ENCODE measurements at places on chromosomes 6 and 20.

DNA sequence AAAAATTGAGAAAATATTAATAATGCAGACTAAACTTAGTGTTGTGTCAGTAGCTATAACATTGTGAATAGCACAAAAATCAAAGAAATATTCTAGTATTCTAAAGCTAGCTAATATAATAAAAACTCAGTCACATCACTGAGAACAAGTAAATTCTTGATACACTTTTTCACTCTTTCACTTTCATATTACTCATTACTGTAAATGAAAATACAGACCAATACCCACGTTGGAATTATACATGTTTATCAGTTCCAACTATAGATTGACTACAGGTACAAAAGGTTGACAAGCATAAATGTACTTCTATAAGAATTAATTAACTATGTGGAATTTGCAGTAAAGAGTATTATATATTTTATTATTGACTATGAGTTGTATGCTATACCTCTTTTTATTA, 1043.4 kb upstream of the FLRT3 start:
- no peak for DNase-seq

DNA sequence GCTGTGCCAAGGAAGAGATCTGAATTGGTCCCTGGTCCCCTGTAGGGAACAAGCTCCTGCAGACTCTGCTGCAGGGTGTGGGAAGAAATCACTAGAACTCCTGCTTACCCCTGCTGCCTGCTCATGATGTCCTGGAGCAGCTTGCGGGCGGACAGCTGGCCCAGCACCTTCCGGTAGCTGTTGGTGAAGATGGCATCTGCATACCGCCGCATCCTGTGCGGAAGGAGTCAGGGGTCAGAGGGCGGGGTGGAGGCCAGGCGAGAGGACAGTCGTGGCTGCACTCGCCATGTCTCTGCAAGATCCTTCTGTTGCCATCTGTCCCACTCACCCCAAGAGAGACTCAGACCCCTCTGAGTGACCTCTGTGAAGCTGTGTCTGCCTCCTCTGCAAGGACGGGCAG, 5.3 kb downstream of the GHRH start:
- DNase-seq = no peak

GRCh38 chr6:22925920-22926789, 356.8 kb downstream of the HDGFL1 start:
- no peak for DNase-seq

DNA sequence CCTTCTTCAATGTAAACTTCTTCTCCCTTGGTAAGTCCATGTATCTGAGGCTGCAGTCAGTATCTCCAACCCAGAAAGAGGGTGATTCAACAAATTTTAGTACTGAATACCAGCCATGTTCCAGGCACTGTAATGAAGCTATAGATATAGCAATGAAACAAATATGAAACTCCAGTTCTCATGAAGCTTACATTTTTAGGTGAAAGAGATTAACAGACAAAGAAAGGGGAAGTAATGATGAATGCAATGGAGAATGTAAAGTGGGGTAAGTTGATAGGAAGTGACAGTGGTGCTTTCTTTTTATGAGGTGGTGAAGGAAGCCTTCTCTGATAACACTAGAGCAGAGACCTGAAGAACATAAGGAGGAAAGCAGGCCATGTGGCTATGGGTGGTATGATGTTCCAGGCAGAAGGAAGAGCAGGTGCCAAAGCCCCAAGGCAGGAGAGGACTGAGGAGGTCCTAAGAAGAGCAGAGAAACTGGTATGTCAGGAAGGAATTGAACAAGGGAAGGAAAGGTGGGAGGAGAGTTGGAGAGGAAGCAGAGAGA, 143.6 kb downstream of the TFAP2B start:
- DNase-seq = no peak

DNA sequence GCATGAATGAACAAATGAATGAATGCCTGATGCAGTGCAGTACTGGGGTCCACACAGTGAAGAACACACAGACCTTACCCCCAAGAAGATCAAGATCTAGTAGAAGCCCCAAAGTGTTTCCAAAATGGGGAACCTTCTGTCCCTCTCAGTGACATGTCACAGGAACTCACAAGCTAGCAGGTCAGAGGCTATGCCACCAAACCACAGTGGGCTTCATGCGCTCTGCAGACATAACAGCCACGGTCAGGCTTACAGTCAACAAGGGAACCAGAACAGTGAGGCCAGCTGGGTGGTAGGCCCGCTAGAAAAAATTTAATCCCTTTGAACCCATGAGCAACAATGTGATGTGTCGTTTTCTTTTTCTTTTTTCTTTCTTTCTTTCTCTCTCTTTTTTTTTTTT, 20.2 kb upstream of the ARFGEF2 start:
- no peak for DNase-seq

GRCh38 chr6:14464055-14464454, 346.5 kb downstream of the CD83 start:
- DNase-seq = no peak

GRCh38 chr6:26089272-26089671, 2.0 kb downstream of the HFE start:
- DNase-seq = no peak

- no peak for DNase-seq
Measured at GRCh38 chr6:22025468-22026163, 271.2 kb downstream of the PRL start.

DNA sequence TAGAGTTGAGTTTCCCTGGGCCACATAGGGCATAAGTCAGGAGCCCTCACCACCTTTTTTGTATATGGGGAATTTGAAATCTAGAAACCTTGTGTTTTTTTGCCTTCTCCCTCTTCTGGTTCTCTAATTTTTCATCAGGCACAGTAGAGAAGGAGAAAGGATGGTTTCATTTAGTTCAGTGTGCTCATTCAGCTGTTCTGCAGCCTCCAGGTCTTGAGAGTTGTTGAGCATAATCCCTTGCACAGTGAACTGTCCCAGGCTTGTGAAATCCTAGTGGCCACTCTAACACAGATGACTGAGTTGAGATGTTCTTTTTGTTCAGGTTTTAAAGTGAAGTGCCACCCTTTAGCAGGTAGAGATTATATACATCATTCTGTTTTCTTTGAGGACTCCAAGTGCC, 183.5 kb downstream of the CDKAL1 start:
- DNase-seq = no peak

DNA sequence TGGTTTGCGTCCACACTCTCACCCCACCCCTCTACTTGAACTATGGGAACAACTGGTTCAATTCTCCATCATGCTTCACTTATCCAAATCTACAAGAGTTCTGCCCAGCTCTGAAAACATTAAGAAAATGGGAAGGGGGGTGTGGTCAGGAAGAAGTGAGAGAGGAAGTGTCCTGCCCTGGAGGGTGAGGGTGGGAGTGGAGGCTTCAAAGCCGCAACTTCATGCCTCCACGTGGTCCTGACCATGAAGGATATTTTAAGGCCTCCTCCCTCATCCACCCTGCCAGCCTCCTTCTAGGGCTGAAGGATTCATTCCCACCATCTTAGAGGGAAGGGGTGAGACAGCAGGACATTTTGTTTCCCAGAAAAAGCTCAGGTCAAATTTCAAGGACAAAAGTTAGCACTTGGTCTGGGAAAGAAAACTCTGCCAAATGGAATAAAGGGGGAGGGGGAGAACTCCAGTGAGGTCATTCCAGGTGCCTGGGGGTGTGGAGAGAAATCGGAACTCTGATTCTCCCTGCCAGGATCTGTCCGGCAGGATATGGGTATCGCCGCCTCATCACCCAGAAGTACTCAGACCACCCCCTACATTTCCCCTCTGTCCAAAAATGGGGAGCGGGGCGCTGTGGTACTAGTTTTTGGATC, 4.9 kb downstream of the RIMS4 start:
- no peak for DNase-seq

DNA sequence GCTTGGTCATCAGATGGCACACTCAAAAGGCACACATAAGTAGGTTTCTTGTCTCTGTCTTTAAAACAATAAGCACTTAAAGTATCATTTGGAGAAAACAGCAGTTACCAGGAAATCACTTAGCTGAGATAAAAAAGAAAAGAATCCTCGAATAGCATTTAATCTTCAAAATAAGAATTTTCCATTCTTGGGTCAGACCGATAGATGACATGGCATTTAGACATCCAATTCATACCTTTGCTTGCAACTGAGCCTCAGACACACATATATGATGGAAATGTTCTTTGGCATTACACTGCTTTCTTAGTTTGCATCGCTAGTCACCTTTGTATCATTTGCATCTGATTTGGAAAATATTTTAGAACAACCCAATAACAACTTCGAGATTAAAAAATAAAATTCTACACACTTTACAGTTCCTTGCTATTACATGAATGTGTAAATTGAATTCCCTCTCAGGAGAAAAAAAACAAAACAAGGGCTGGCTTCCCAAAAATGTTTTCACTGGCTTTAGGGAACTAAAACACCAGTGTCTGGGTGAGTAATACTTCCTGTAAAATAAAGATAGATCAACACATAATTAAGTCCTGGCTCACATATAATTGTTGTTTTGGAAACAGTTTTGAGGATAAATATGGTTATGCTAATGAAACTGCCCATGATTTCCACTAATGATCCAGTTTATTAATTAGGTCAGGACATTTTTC, 1.3 kb upstream of the RNF217 start:
- DNase-seq = no peak

- no peak for DNase-seq
Measured at GRCh38 chr20:22464312-22465003, 119.9 kb downstream of the FOXA2 start.

- no peak for DNase-seq
Measured at GRCh38 chr6:150153905-150154492, 11.2 kb downstream of the PPP1R14C start.

GRCh38 chr6:79076782-79077641, 1.0 kb downstream of the PHIP start:
- peak; percentile 91 for DNase-seq

DNA sequence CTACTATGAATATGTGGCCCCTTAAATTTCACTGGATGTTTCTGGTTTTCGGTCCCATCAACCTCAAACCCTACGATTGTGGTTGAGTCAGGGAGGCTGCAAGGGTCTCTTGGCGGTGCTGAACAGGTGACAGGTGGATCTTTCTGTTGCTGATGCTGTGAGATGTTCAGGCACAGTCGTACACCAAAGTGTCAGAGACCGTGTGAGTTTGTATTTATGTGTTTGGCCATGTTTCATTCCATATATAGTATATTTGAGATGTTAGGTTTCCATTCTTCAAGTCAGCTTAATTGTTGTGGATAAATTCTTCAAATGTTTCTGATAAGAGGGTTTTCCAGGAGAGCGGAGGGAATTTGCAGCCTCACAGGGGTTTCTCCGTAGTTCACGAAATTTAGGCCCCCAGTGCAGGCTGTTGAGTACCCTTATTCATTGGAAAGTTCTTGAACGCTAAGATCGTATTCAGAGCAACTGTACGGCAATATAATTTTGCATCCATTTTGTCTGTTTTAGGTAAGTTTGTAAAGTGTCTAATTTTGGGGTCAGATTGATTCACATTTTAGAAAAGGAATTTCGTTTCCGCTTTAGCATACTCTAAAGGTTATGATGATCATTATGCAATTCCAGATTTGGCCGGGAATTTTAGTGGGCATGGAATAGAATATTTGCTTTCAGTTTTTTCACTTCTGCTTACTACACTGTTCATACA, 1.2 kb downstream of the TAB2 start:
- peak; percentile 58 for DNase-seq

- DNase-seq = no peak
Measured at GRCh38 chr20:24868396-24868927, 80.6 kb upstream of the CST7 start.

- no peak for DNase-seq
Measured at GRCh38 chr20:40459299-40459698, 229.7 kb downstream of the MAFB start.

DNA sequence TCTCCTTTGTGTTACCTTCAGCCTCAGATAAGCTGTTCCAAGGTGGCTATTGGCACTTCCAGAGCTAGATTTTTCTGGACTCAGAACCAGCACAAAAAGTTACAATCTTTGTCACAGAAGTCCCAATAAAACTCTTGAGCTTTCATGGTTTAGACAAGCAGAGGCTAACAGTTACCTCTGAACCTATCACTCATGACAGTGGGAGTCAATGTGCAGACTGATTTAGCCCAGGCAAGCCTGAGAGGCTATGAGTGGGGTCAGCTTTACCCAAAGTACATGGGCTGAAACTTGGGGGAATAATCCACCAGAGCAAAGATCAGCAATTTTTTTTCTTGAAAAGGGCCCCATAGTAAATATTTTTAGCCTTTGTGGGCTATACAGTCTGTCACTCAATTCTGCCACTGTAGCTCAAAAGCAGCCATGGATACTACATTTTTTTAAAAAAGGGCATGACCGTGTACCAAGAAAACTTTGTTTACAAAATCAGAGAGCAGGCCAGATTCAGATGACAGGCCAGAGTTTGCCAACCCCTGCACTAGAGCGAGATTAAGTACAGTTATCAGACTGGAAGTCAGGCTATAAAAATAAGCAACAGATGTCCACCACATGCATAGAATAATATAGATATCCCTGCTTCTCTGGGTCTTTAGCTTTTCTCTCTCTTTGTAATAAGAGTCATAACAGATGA, 20.0 kb downstream of the CCN2 start:
- DNase-seq = no peak

DNA sequence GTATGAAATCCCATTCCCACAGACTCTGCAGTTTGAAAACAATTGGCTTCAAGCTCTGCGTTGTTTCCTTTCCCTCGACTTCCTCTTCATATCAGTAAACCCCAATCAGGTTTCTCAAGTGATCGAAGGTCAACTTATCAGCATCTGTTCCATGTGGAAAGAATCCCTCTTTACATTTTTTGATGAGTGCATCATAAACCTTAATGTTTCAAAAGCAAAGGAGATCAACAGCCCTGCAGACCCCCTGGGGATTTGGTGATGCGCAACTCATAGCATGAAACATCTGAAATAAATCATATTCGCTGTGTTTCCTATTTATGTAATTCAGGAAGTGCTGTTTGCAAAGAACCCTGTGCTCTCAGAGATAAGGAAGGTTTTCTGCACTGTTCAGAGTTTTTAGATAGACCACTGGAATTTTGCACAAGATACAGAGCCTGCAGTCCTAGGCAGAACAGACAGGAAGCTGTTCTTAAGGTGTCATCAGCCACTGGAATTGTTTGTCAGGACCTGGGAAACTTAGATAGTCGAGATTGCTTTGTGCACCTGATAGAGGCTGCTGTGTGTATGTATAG, 216.0 kb downstream of the HIVEP2 start:
- DNase-seq = no peak

DNA sequence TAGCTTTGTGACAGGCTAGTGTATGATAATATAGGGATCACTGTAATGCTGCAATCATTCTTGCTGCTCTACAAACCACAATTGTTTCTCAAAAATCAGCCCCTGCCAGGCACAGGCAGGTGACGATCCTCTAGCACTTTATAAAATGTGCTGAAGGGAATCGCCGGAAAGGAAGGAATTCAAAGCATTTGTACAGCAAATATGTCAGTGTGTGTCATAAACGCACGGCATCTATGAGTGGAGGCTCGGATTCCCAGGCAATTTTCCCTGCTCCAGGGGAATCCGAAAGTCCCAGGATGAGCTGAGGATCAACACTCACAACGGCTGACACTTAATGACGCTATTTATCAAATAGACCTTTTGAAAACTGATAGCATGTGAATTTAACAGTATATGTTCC, 1.4 kb downstream of the PHACTR1 start:
- DNase-seq = no peak

All from activated CD4-positive, CD25-positive, alpha-beta regulatory T cell treated with anti-CD3 and anti-CD28 coated beads, Interleukin-2, amount 50 U/mL, for 72 hours (primary cell).